CD4-positive, alpha-beta T cell treated with Interleukin-15 for 4 hours (primary cell): ENCODE measurements at places on chromosomes 5 and 9.

DNA sequence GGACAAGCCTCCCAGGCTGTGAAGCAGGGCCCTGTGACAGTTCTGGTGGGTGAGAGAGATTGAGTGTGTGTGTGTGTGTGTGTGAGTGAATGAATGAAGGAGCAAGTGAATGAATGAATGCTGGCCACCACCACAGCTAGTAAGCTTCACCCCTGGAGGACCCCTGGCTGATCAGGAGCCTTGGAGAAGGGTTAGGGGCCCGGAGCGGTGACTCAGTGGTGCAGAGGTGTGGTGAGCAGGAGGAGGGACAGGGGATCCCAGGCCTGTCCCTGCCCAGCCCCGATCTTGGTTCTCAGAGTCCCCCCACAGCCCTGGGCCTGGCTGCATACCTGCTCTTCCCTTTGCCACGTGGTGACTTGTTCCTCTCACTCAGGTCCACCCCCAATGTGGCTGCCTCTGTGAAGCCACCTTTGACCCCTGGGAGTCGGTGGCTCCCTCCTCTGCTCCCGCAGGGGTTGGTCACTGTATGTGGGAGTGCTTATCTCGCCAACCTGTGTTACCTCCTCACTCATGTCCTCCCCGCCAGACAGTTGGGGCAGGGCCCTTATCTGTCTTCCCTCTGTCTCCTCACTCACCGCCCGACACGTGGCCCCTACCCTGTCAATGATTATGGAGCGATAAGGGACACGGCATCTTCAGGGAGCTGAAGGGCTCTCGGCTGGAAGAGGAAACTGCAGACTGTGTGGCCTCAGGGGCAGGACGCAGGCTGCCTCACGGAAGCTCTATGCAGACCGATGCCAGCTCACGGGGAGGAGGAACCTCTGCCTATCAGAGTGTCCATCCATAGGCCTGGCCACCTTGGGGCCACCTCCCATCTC lies 99.9 kb upstream of the PITX1 start:
- DNase-seq = no peak

GRCh38 chr9:113524468-113524867 lies 60.9 kb downstream of the RGS3 start:
- DNase-seq = no peak

- DNase-seq = no peak
These were observed 75.1 kb upstream of the SLC25A51 start for GRCh38 chr9:37978983-37979382.

DNA sequence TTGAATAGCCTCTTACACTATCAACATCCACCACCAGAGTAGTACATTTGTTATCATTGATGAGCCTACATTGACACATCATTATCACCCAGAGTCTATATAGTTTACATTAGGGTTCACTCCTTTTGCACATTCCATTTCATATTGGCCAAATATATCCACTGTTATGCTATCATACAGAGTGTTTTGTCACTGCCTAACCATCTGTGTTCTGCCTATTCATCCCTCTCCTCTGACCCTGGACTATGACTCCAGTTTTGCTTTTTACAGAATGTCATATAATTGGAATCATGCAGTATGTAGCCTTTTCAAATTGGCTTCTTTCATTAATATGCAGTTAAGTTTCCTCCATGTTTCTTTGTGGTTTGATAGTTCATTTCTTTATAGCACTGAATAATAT lies 904.7 kb downstream of the TLE1 start:
- DNase-seq = no peak

DNA sequence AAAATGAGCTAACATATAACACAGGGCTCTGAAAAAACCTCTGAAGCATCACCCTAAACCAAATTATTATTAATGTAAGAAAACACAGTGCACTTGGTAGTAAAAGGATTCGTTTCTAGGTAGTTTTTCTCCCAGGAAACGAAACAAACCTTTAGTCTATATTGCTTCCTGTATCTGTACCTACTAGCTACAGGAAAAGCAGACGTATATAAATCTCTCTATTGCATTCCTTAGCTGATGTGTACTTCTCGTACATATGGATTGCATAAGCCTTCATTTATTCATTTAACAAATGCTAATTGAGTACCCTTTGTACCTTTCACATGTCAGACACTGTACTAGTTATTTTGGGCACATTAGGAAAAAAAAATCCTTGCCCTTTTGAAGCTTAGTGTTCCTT lies 85.0 kb upstream of the RASA1 start:
- DNase-seq = peak; percentile 9
